ENCODE measurements at places on chromosomes 11 and 22. TPM values are rescaled to one million over a fixed set of nuclear protein-coding genes. Genes with fewer than 3 reads are reported as not detected.

TRIM6 gene
- total RNA-seq = 3.7 TPM

JAM3 gene
- total RNA-seq = 32.6 TPM

B4GALNT4 gene
- 4.7 TPM for total RNA-seq

TECTA gene
- total RNA-seq = under 0.01 TPM

OR4D5 gene
- total RNA-seq = not detected

SREBF2 gene
- 103 TPM for total RNA-seq

ROM1 gene
- total RNA-seq = 1.9 TPM

RNH1 gene
- 273 TPM for total RNA-seq

PIWIL4 gene
- total RNA-seq = 0.59 TPM

OR8A1 gene
- not detected for total RNA-seq

CRY2 gene
- total RNA-seq = 4.3 TPM

FHIP1B gene
- 9.4 TPM for total RNA-seq

CD248 gene
- 41.8 TPM for total RNA-seq

EHBP1L1 gene
- total RNA-seq = 38.5 TPM

HEPN1 gene
- total RNA-seq = not detected

FRMD8 gene
- 28.2 TPM for total RNA-seq

CELSR1 gene
- 0.15 TPM for total RNA-seq

MS4A15 gene
- total RNA-seq = not detected

JAML gene
- total RNA-seq = not detected

VWCE gene
- 1.3 TPM for total RNA-seq

TLCD5 gene
- 5.2 TPM for total RNA-seq

Data from bronchus fibroblast of lung (primary cell).